Hematopoietic multipotent progenitor cell treated with erythropoietin and hydrocortisone succinate and interleukin-3 and kit ligand, for 17 days (in vitro differentiated cells): ENCODE measurements at places on chromosomes 4 and X.

DNA sequence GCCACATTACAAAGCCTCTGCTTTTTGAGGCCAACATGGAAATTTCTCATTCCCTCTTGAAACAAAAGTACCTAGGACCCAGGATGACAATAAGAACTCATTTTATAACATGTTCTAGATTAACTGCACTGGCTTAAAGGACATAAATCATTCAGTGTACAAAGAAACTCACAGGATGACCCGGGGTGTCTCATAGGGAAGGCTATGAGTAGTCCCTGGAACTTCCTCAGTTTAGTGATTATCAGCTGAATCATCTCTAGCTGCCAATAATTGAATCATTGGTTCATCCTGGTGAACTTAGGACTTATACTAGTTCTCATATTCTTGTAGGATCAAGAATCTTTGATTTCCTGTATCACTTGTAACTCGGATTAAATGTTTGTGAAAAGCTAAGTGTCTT is 95.8 kb upstream of the WDR1 start:
- no peak for DNase-seq

GRCh38 chr4:1927675-1928074 is 56.5 kb downstream of the NSD2 start:
- no peak for DNase-seq

DNA sequence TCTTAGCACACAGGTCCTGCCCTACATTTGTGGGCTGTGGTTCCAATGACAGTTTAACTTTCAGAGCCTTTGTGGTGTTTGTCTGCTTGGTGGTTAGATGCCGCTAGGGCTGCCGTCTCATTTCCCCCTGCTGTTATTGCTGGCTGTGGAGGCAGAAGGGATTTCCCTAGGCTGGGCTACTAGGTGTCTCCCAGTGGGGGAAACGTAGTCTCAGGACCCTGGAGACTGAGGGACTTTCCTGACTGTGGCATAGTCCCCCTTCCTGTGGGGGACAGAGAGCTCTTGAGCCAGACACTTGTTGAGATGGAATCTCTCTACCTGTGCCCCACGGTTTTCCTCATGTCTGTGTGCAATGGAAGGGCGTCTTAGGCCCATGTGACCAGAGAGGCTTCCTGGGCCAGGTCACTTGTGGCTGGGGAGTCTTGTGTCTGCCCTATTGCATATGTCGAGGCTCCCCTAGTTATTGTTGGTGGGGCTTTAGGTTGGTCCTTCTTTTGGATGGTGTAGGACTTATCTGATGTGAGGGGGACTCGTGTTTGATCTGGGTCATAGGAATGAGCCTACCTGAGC is 68.2 kb downstream of the ARHGAP10 start:
- DNase-seq, result no peak

DNA sequence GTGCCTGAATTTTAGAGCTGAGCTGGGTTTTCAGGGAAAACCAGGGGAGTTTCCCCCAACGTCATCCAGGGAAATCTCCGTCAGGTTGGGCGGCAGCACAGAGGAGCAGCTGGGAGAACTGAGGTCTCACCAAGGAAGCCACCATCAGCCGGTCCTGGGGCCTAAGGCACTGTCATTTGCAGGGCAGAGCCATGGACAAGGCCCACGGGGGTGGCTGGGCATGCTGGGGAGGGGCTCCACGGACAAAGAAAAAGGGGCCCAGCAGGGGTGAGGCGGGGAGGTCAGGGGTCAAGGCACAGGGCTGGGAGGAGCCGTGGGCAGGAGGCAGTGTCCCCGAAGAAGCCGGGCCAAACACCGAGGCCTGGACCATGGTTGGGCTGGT is 109.8 kb downstream of the HMX1 start:
- DNase-seq, result no peak

DNA sequence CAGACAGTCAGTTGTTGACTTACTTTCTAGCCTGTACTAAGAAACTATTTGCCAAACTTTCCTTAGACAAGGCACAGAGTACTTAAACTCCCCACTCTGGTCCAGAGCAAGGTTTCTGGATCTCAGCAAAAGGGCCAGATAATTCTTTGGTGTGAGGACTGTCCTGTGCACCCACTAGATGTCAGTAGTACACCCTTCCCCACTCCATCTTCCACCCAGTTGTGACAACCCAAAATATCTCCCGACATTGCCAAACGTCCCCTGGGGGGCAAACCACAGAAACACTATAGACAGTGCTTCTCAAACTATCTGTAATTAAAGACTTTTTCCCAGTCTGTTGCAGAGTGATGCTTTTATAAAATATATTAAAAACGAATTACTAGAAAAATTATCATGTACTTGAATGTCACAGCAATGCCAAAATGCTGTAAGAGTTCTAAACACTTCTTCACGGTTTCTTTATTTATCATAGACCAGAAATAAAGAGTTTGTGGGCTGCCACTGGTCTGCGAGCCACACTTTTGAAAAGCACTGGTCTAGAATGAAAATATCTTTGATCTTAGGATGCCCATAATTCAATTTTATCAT is 203.5 kb downstream of the PRDM5 start:
- DNase-seq, result no peak

DNA sequence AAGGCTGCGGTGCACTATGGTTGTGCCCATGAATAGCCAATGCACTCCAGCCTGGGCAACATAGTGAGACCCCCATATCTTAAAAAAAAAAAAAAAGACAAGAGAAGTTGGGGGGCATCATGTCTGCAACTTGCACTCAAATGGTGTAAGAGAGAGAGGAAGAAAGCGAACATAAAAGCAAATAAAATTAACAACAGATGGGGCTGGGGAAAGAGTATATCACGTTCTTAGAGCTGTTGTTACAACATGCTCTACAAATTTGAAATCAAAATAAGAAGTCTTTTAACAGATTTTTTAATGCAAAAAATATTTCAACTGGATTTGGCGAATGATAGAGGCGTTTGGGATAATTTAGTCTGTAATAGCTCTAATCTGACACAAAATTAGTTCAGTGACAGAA is 144.9 kb downstream of the FNIP2 start:
- DNase-seq, result no peak

DNA sequence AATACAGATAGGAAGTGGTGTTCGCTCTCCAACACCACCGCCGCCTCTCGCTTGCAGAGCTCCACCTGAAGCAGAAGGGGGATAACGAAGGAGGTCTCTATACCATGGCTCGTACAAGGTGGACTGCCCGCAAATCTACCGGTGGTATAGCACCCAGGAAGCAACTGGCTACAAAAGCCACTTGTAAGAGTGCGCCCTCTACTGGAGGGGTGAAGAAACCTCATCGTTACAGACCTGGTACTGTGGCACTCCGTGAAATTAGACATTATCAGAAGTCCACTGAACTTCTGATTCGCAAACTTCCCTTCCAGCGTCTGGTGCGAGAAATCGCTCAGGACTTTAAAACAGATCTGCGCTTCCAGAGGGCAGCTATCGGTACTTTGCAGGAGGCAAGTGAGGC is 5.2 kb upstream of the BMP15 start:
- DNase-seq, result peak; percentile 20

GRCh38 chr4:169136796-169137557 is 126.9 kb upstream of the CBR4 start:
- no peak for DNase-seq

DNA sequence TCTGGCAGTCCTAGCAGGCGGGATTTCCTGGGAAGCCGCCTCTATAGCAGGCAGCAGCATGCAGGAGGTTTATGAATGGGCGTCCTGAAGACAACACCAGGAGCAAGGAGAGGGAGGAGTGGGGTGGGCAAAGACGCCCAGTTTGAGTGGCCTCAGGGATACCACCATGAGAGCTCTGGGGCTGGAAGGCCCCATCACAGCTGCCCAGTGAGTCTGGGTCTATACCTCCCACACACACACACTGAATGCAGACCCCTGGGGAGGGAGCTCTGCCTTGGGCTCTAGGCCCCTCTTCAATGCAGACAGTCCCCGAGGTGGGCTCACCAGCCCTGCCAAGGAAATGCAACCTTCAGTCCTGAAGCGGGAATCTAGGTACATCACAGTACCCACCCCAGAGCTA is 98.6 kb downstream of the AFAP1 start:
- DNase-seq, result no peak

DNA sequence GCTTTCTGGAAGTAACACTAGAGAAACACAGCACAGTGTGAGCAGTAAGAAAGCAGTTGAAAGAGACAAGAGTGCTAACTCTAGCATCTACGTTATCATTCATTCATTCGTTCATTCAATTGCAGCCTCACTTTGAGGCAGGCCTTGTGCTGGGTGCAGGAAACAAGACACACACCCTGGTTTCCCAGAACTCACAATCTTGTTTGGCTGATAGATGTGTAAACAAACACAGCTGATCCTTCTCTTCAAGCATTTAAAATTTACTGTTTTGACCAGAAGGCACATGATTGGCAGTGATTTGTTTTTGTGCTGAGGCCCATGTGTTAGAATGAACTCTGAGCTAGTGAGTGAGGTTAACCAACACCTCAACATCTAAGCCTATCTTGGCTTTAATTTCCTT is 20.4 kb upstream of the TBC1D9 start:
- DNase-seq, result no peak

DNA sequence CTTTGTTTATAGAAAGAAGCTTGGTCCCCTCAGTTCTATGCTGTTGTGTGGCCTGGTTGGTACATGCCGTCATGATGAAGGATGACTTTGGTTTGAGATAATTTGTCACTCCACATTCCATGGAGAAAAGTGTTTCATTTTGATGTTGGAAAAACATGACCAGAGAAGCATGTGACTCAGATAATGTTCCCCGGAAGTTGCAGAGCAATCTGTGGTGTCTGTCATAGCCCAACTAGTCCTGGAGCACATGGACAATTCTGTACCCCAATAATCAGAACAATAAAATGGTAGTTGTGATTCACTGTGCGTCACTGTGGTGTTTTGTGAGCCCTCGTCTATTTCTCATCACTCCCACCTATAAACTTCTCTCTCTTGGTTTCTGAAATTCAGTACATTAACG is 85.1 kb downstream of the PDK3 start:
- DNase-seq, result no peak
